ENCODE measurements at places on chromosomes 7 and 10.

DNA sequence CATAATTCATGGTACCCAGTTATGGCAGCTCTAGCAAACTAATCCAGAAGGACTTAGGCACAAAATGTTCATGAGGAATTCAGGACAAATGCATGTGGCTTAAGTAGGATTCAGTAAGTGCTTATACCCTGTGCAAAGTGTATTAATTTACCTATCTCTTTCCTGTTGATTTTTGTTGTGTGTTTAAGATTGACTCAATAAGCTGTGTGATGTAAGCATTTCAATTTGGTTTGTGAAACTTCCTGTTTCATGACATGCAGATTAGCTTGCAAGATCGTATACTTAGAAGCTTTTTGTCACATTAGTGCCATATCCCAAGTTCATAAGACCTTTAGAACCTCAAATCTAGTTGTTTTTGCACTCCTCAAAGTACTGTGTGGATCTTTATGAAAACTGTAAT is 416.7 kb downstream of the ARL4A start:
- no peak for DNase-seq

GRCh38 chr7:122689346-122690109 is 9.4 kb downstream of the RNF133 start:
- no peak for DNase-seq

DNA sequence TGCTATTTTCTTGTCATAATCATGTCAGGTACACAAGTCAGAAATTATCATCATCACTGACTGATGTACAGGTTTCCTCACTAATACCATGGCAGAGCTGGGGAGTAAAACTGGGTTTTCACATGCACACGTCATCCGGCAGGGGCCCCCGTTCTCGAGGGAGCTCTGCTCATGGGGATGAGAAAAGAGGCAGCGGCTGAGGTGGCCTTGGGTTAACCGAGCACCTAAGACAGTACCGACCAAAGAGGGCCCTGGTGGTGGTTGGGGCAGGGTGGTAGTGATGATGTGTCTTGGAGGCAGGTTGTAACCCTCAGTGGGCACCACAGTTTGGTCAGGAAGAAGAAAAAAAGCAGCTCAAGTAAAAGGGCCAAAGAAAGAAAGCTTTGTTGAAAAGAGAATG is 12.1 kb upstream of the TRPV6 start:
- DNase-seq, result no peak

GRCh38 chr7:134724606-134725005 is 54.8 kb upstream of the CALD1 start:
- no peak for DNase-seq

GRCh38 chr7:137454767-137455166 is 111.2 kb upstream of the PTN start:
- DNase-seq, result no peak

Measured in nephron progenitor cell (in vitro differentiated cells).